ENCODE measurements at places on chromosomes 16 and 17.

GRCh38 chr16:10812312-10813098 is 6.1 kb downstream of the TVP23A start:
- no peak for DNase-seq

- no peak for DNase-seq
Measured at GRCh38 chr16:56347166-56347565, 78.2 kb downstream of the AMFR start.

- DNase-seq: no peak
Measured at GRCh38 chr16:3987231-3987630, 106.7 kb upstream of the CREBBP start.

DNA sequence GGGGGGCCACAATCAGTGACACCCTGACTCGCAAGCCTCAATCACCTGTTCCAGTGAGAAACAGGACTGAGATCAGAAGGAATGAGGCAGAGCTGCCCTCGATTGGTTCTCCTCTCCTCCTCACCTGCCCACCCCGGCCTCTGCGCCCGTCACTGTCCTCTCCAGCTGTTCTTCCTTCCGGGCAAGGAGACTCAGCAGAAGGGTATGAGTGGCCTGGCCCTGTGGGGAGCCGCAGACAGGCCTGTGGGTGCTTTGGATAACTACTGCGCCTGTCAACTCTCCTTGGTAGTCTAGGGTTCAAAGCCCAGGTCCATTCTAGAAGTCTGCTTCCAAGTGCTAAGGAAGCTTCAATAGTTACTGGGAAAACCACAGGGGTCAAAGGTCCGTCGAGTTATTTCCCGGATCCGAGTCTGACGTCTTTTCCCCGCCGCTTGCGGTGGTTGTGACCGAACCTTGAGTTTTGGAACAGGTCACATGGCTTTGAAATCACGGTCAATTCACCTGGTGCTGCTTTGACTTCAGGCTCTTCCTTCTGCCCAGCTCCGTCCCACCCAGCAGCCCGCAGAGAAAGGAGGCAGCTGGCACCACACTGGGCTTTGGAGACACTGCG is 8.3 kb downstream of the CARD14 start:
- DNase-seq: no peak

GRCh38 chr17:5069724-5070123 is 8.5 kb upstream of the ZFP3 start:
- no peak for DNase-seq

GRCh38 chr17:63514974-63515373 is 8.2 kb upstream of the KCNH6 start:
- DNase-seq: no peak

- no peak for DNase-seq
Measured at GRCh38 chr17:82615084-82616020, 32.9 kb downstream of the WDR45B start.

- peak; percentile 91 for DNase-seq
Measured at GRCh38 chr16:89556750-89557689, 3.5 kb upstream of the RPL13 start.

DNA sequence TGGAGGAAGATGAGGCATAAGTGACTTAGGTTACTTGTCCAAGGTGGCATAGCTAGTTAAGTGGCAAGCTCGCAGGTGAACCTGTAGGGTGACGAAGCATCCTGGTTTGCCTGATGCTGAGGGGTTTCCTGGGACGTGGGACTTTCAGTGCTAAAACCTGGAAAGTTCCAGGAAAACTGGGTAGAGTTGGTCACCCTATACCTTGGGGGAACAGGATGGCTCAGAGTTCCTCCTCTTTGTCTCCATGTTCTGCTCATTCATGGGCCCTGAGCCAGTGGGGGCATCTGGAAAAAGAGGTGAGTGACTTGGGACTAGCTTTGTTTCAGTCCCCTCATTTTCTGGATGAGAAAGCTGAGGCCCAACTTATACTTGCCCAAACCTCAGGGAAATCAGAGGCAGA is 268.0 kb upstream of the N4BP1 start:
- no peak for DNase-seq

DNA sequence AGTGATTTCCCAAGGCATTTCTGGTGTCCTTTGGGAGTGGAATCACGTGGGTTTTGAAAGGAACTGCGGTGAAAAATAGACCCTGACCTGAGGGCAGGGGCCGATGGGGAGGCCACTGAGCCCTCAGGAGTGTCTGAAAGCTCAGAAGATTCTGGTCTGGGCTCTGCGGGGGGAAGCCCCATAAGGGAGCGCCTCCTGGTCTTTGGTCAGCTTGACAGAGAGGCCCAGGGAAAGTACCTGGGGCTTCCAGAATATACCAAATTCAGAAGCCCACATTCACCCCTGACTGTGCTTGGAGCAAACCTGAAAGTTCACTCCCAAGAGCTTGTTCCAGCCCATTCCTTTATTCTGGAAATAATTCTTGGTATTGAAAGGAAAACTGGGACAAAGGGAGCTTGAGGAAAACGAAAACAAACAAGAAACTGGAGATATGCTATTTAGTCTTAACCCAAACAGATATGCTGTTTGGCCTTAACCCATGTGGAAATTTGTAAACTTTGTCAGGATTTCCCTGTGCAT is 23.2 kb upstream of the NAGLU start:
- no peak for DNase-seq

DNA sequence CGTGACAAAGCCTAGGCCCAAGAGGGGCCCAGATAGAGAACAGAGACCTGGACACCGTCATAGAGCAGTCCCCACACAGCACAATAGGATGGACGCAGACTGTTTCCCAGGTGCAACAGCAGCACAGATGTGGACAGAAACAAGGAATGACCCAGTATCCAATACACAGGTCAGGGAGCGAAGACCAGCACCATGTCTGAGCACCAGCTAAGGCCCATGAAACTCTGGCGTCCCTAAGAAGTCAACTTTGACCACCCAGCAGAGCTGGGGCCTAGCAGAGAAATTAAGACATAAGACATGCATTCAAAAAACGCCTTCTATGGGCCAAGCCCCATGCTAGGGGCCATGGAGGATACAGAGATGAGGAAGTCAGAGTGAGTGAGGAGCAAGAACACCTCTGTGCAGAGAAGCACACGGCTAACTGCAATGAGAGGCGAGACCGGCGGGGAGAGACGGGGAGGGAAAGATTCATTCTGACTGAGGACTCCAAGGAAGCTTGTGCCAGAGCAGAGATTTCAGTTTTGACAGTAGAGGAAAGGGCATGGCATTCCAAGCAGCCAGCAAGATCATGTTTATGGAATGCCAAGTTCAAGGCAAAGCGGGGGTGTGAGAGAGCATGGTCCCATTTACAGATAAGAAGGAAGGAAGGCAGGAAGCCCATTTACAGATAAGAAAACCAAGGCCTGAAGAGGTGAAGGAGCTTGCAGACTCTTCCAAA is 50.8 kb downstream of the PITPNM3 start:
- no peak for DNase-seq

DNA sequence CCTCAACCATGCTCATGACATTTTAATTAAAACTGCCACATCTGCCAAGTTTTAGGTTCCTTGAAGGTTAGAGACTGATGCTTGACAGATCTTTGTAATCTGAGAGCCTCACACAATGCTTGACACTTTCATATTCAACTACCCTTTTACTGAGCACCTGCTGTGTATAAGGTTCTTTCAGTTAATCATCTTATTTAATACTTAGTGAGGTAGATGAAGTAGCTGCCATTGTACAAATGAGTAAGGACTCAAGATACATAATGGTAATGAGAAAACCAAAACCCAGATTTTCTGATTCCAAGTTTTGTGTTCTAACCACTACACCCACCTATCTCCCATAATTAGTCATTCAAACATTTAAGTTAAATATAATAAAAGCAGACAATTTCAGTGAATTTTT is 35.4 kb upstream of the ARL6IP1 start:
- DNase-seq: no peak

DNA sequence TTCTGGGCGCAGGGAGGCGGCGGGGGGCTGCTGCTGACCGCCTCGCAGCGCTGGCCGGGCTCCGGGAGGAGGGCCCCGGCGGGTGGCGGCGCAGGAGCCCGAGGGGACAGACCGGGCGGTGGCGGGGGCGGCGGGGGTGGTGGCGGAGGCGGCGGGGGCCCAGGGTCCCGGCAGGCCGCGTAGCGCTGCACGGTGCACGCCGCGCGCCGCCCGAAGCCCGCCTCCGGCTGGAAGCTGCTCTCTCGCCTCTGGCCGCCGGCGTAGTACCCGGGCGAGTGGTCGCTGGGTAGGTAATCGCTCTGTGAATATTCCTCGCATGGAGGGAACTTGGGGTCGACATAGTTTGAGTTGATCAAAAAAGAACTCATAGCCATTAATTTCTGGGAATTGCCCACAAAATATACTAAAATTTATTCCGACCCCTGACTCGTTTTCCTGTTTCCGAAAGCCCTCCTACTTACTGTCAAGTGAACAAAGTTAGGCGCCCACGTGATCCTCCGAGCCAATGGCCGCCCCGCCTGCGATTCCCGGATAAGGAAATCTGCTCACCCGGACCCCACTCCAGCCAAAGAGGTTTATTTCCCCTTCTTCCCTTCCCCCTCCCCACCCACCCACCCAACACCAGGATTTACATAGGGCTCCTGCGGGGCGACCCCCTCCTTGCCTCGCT is at the start of gene HOXB4:
Gene HOXB4 (minus strand): TSS at position 405 of the 670 bp plus-strand sequence. CDS start 31 bp downstream, at position 374.
- peak; percentile 77 for DNase-seq

DNA sequence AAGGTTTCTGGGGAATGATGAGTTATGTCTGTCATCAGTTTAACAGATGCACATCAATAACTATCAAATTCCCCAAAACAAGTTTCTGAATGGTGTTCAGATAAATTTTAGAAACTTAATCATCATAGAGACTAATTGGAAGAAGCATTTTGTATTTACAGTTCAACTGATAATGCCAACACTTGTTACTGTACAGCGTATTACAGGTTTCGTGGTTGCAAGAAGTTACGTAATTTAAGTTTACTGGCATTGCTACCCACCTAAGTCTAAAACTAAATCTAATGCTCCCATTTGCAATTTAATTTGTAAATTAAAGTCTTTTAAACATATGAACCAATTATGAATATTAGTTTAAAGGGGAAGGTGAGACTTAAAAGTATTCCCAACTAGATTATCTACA is 3.0 kb downstream of the SRSF1 start:
- DNase-seq: no peak

GRCh38 chr16:30357715-30358576 is 2.8 kb upstream of the CD2BP2 start:
- DNase-seq: no peak

- no peak for DNase-seq
Measured at GRCh38 chr16:23155445-23156049, 6.3 kb upstream of the USP31 start.

DNA sequence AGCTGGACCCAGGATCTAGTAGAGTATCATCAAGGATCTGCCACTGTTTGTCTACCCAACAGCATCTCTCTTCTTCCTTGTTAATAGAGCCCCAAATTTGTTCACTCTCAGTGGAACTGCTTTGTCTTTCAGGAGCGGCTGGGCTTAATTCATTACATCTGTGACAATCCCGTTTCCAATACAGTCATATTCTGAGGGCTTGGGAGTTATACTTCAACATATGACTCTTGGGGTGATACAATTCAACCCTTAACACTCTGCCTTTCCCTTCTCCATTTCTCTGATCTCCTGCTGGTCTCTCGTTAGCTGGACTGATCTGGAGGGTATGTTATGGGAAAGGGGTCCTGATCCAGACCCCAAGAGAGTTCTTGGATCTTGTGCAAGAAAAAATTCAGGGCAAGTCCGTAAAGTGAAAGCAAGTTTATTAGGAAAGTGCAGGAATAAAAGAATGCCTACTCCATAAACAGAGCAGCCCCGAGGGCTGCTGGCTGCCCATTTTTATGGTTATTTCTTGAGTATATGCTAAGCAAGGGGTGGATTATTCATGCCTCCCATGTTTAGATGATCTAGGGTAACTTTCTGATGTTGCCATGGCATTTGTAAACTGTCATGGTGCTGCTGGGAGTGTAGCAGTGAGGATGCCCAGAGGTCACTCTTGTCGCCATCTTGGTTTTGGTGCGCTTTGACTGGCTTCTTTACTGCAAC is 42.4 kb downstream of the IQCK start:
- DNase-seq: no peak
